ENCODE measurements at places on chromosomes 5 and 9.

DNA sequence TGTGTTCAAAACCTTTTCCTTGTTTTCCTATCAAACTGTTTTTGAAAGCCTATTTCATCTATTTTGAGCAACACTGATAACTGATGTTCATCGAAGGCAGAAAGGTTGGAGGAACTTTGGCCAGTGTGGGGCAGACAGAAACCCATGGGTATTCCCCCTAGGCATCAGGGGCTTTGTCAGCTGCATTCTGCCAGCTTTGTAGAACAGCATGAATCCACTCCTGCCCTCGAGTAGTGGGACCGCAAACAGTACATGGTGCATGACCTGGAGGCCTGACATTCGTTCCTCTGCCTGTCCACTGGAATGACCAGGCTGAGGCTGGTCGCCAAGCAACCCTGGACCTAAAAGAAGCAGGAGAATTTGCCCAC lies 22.7 kb downstream of the ARHGAP26 start:
- DNase-seq: no peak

DNA sequence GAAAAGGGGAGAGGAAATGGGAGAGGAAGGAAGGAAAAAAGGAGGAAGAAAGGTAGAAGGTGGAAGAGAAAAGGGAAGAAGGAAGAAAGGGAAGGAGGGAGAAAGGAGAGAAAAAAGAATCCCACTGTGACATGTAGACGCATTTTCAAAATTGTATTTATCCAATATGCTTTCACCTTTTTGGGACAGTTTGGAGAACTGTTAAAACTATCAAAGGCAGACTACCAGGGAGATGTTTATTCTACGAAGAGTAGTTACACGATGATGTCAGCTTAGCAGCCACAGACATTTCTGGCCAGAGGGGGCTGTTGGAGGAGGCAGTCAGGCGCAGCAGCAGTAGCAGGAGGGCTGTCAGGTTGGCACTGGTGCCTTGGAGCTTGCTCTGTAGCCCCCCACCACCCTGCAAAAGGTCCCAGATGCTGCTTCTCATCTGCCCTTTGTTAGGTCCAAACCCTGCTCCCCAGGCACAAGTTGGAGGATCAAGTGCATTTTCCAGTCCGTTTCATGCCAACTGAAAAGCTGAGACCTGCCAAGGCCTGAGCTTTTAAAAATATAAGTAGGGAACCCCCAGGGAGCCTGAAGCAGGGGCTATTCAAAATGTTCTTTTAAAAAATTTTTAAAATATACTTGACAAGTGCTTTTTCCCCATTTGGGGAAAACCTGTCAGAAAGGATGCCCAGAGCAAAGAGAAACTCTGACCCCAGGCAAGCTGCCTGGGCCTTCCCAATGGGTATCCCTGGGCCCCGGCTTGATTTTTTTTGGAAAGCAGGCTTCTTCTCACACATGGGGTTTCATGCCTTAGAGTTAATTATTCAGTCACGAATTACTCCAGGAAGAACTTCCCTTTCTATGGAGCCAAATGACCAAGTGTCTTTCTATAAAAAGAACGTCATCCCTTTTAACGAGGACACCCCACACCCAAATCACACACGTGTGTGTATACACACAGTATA lies 203.3 kb downstream of the SLIT3 start:
- DNase-seq: no peak

DNA sequence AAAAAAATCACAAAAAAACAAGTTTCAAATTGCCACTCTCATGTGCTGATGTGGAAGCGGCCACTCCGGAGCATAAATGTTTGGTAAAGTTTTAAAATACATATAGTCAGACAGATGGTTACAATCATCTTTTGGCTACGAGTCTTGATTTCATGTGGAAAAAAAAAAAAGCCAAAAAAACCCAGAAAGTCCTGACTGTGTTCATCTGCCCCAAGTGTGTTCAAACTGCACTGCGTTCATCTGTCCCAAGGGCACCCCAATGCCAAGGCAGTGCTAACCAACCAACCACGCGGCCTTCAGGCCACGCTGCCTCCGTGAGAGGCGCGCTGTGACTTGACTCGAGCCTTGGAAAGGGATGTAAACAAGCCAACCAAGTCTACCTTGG lies 127.1 kb downstream of the MYO10 start:
- DNase-seq: no peak

- DNase-seq: no peak
Observed at GRCh38 chr9:91374939-91375338, 13.2 kb upstream of the AUH start.

- DNase-seq: no peak
Observed at GRCh38 chr9:110950041-110950645, 88.1 kb downstream of the LPAR1 start.

DNA sequence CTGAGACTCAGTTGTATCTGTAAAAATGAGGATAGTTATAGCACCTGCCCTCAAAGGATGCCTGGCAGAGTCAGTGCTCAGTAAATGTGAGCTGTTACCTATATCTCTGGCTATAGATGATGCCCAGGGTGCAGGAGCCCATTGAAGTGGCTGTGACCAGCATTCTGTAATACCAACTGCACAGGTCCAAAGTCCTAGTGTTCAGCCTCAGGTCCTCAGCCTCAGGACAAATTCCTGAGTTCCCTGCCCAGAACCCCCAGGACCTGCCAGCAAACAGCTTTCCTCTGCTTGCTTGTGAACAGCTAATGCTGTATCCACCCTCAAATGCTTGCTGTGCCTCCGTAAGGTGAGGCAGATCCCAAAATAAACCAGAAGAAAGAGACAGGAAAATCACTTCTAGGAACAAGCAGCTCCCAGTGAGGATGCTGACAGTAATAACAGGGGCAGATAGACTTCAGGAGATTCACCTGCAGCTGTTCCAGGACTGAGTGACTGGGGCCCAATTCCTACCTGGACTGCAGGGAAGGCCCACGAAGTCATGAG lies 80.8 kb downstream of the SIL1 start:
- DNase-seq: no peak

DNA sequence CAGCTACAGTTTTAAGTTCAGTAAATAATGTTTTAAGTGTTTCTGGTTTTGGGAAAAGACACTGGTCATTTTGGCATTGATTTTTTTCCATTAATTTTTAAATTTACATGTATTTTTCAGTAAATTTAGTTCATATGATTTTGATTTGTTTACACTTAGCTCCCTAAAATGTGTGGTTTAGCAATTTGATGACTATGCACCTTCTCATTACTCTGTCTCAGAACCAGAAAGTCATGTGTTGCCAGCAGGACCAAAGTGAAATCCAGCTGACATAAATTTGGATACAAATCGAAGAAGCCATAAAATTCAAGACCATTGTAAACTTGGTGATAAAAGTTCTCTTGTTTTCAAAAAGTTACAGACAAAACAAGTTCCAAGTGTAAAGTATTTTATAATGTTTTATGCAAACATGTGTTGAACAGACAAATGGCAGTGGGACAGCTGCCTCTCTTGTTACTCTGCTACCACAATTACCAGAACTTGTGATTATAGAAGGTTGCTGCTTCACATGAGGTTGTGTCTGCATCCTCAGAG lies 354.8 kb downstream of the NR2F1-AS1 start:
- DNase-seq: no peak

- no peak for DNase-seq
Observed at GRCh38 chr9:36929350-36929675, 104.8 kb downstream of the PAX5 start.

DNA sequence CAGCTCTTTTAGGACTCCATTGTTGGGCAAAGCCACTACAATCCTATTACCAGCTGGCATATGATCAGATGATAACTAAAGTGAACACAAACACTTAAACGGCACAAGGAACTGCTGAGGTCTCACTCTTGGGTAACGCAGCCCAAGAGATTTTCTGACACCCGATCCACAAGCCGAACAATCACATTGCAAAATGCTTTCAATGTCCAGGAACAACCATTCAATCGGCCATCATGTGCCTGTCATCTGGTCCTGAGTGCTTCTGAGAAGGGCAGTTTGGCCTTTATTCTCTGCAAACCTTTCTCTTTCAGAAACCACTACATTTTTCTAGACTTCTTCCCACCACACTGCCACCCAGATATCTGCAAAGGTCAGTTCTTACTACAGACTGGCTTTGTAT lies 283.1 kb downstream of the GLIS3 start:
- DNase-seq: no peak

DNA sequence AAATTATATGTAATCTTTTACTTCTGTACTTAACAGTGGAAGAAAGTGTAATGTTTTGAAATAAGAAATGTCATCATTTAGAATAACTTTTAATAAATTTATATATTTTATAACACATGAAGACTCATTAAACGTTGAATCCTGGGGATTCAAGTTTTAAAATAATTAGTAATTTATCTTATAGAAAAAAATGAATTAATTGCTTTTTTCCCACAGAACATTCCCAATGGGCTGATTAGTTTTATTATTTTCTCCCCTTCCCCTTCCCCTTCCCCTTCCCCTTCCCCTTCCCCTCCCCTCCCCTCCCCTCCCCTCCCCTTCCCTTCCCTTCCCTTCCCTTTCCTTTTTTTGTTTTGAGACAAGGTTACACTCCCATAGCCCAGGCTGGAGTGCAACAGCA lies 79.7 kb downstream of the MRPS30 start:
- no peak for DNase-seq

DNA sequence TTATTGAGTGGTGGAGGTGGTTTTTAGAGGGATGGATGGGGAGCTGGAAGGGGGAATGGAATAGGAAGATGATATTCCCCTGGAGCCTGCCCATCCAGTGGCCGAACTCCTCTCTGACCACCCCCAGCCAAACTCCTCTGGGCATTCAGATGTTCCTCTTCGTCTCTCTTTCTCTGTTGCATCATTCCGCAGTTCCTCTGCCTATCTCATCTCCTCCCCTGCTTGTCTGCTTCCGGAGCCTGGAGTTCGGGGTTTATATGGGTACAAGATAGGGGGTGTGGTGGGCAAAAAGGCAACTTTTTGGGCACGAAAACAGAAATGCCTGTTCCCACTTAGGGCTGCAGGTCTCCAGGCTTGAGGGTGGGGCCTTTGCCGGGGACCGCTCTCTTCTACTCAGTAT lies 12.2 kb upstream of the CDK5RAP2 start:
- DNase-seq: no peak

- no peak for DNase-seq
Observed at GRCh38 chr5:150044329-150044681, 42.0 kb downstream of the CSF1R start.

DNA sequence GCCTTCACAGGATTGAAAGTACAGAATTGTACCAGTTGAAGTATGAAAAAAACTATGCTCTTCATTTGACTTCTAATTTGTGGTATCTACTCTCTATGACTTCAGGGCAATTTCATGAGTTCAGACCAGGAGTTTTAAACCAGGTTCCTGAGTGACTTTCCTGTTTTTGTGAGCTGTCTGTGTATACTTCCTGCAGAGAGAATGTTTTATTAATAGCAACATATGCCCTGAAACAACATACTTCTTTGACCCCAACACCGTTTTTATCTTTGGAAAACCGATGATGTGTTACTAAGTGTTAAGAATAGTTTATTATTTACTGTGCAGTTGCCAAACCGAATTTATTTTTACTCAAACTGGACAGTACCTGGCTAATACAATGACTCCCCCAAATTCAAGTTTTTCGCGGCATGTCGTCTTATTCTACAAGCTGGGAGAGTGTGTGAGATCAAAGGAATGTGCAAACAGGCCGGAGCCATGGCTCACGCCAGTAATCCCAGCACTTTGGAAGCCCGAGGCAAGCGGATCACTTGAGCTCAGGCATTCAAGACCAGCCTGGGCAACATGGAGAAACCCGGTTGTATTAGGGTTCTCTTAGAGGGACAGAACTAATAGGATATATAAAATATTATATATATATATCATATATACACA lies 58.7 kb upstream of the ERBIN start:
- no peak for DNase-seq

- DNase-seq: no peak
Observed at GRCh38 chr5:40762705-40763104, 6.9 kb upstream of the TTC33 start.

DNA sequence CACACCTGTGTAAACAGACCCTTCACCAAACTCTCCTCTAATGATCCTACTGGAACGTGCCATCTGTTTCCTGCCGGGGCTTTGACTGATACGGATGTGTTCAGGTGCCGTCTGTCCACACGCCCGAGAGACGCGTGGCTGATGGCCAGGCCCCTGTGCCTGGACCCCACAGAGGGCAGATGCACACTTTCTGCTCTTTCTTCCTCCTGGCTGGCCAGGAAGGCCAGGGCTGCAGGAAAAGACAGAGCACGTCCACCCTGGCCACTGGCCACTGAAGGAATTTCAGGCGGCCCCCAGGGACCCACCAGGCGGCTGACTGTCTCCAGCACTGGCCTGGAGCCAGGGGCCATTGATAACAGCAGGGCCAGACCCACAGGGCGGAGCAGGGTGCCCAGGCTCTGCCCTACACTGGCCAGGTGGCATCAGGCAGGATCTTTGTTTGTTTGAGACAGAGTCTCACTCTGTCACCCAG lies 3.6 kb upstream of the ENG start:
- no peak for DNase-seq
